Hypothalamus (tissue), 51 donors: ENCODE measurements at places on chromosomes 1 and 21.

DNA sequence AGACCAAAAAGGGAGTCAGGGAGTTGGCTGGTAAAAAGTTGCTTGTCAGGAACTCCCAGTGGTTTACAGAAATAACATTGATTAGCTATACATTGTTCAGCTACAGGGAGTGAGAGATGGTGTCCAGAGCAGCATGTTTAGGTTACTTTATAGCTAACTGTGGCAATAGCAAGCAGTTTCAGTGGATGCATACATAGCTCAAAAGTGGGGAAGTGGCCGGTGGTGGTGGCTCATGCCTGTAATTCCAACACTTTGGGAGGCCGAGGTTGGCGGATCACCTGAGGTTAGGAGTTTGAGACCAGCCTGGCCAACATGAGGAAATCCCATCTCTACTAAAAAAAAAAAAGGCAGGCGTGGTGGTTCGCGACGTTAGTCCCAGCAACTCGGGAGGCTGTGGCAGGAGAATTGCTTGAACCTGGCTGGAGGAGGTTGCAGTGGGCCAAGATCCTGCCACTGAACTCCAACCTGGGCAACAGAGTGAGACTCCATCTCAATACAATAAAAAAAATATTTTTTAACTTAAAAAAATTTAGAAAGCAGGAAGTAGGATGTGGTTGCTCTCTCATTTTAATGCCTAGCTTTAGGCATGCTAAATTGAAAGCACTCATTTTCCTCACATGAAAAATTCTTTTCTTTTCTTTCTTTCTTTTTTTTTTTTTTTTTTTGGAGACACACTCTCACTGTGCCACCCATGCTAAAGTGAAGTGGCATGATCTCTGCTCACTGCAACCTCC is 109.7 kb downstream of the PPIAL4G start:
- DNase-seq: no peak

- DNase-seq: no peak
Observed at GRCh38 chr1:113605146-113605545, 154.1 kb downstream of the PHTF1 start.

DNA sequence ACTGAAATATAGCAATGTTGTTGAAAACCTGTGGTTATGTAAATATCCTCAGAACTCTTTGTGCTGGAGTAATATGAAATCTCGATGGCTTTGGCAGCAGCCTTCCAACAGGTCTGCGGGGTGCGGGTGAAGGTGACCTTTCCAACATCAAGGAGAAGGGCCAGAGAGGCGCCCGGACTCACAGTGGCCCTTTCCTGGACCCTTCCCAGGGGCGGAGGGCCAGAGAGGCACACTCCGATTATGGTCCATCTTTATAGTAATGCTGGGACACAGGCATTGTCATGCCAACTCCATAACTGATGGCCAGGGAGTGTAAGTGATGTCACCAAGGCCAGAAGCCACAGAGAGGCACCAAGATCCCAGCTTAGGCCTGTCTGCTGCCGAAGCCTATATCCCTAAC is 18.1 kb downstream of the SLC37A1 start:
- DNase-seq: no peak

- no peak for DNase-seq
Observed at GRCh38 chr1:226648421-226648820, 90.7 kb downstream of the ITPKB start.

DNA sequence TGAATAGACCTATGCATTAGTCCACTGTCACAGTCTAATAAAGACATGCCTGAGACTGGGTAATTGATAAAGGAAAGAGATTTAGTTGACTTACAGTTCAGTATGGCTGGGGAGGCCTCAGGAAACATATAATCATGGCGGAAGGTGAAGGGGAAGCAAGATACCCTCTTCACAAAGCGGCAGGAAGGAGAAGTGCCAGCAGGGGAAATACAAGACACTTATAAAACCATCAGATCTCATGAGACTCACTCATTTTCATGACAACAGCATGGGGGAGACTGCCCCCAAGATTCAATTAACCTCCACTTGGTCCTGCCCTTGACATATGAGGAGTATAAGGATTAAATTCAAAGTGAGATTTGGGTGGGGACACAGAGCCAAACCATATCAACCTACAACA is 59.4 kb downstream of the CAPN9 start:
- DNase-seq: no peak
